Chondrocyte (in vitro differentiated cells): ENCODE measurements at places on chromosomes 5 and 9.

- no peak for DNase-seq
Observed at GRCh38 chr5:145925353-145925752, 11.0 kb upstream of the SH3RF2 start.

GRCh38 chr9:131467214-131467935 lies 35.3 kb upstream of the POMT1 start:
- peak; percentile 57 for DNase-seq

DNA sequence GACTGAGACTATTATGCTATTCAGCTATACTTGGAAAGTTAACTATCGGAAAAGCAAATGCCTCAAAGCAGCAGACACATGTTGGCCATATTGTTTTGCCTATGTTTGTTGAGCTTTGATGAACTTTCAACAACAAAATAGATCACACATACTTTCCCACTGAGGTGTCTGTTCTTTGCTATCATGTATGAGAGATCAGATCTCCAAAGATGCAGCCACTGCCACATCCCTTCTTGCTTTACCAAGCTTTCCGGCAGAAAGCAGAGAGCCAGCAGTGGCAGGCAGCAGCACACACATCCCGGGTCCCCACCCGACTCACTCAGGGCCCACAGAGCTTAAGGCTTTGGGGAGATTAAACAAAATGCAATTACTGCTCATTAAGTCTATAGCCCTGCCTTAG lies 18.8 kb downstream of the ZBTB5 start:
- DNase-seq, result no peak

DNA sequence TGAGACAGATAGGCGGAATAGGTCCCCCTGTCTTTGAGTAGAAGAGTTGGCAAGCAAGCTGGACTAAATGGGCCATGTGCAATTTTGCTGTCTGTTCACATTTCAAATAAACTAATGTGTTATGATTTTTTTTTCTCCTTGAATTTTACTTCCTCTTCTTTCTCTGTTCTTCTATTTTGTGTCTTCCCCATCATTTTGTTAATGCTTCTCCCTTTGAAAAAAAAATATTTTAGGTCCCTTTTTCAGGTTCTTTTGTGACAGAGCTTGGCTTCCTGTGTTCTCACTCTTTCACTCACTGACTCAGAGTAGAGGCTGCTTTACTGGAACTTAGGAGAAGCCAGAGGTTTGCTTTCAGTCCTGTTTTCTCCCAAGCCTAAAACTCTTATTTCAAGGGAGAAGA lies 48.1 kb downstream of the PTCD2 start:
- no peak for DNase-seq

GRCh38 chr9:95057101-95057500 lies 260.4 kb downstream of the FANCC start:
- no peak for DNase-seq

DNA sequence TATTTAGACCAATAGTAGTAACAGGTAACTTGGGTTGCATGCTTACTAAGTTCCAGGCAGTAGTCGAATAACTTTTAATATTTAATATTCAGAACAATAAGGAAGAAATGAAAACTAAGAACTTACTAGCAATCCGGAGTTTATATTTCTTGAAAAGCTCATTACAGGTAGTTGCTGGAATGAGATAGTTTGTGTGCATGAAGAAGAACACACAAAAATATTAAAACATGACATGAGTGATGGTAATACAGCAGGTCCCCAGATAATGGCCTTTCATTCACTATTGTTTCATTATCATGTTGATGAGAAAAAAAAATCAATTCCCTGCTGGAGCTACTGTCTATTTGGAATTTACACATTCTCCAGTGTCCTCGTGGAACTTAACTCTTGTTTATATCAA lies 44.7 kb downstream of the EXOSC2 start:
- DNase-seq, result no peak

- no peak for DNase-seq
Observed at GRCh38 chr9:87610200-87611155, 112.8 kb downstream of the DAPK1 start.

DNA sequence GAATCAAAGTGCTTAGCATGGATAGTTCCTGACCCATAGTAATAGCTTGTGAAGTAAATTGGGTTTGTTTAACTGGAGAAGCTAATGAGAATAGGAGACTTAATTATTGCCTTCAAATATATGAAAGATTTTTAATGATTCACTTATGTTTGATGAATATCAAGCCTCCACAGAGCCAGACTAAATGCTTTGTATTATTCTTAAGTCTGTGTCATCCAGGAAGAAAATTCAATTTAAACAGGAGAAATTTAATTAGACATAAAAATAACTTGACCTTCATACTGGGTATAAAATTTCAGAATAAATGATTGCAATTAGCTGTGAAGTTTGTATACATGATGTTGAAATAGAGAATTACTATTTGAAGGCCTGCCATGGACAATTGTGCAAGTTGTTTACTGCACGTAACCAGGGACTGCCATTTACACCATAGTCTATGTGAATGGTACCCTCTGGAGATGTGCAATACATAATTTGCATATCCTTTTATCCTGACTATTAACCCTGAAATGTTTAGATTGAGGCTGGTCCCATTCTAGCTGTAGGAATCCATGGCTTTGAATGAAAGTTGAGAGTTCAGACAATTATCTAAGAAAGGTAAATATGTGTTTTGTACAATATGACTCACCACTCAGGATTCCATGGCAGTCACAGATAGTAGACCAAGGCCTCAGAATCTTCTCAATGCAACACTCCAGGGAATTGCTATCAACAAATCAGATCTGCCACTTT lies 133.5 kb upstream of the IL12B start:
- no peak for DNase-seq

GRCh38 chr5:179599973-179600372 lies 23.5 kb downstream of the HNRNPH1 start:
- DNase-seq, result no peak

DNA sequence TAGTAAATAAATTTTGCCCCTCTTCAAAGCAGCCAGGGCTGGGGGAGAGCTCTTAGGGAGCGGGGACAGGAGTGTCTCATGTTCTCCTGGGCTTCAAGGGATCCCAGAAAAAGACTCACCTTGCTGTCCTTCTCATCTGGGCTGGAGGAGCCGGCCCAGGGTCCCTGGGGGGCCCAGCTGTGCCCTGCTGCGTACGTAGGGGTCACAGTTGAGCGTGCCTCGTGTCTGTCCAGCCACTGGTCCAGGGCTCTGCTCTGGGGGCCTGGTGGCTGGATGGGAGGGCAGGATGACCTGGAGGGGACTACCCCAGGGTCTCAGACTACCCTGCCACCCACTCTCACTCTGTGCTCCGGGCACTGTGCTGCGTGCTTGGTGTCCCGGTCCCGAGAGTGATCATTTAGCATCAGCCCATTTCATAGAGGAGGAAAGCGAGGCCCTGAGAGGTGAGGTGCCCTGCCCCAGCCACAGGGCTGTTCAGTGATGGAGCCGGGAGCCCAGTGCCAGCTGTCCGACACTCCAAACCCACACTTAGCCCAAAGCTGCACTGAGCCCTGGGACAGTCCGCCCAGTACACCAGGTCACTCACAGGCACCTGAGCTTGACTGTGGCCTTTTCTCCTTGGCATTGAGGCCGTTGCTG lies 26.2 kb upstream of the TDRD7 start:
- no peak for DNase-seq

- no peak for DNase-seq
Observed at GRCh38 chr9:129336601-129337331, 158.7 kb upstream of the IER5L start.

GRCh38 chr5:73311291-73312110 lies 137.1 kb downstream of the FOXD1 start:
- DNase-seq, result no peak

DNA sequence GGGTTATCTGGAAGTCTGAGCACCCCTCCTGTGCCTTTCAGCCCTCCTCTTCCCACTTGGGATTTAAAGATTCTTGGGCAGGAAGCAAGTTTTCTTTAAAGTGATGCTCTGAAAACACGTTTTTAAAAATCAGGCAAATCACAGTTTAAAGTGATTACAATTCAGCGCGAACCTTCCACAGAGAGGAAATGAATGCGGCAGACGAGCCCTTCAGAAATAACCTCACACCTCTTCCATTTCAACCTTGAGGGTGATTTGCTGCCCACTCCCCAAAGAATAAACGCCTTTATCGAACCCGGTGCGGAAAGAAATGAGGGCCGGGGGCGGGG lies 2.3 kb upstream of the EFNA5 start:
- DNase-seq, result no peak

DNA sequence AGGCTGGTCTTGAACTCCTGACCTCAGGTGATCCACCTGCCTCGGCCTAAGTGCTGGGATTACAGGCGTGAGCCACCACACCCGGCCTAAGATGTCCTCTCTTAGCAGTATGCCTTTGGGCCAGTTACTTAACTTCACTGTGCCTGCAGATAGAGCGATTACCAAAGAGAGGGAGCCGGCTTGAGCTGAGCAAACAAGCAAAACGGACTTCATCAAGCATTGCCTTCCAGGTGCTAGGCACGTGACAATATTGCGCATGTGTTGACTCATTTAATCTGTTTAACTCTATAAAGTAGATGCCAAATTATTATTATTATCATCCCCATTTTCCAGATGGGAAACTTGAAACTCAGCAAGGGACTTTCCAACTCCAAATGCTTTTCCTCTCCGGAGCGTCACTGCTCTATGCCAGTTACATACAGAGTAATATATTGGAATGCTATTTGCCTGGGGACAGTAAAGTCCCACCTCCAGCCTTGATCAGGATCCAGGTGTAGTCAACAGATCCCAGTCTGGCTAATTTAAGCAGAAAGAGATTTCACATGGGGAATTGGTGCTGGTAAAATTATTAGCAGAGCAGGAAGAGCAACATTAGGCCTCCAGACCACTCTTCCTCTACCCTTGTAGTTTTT lies 5.6 kb upstream of the C9orf152 start:
- no peak for DNase-seq

DNA sequence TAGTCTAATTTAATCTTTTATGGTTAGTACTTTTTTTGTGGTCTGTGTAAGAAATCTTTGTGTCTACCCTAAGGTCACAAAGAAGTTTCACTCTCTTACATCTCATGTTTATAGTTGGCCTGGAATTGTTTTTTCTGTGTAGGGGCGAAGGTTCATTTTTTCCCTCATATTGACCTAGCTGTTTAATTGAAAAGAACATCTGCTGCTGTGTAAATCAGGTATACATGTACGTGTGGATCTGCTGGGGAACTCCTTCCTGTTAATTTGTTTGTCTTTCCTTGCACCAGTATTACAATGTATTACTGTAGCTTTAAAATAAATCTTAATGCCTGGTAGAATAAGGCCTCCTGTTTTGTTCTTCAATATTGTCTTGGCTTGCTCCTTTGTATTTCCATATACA lies 37.8 kb downstream of the EXOSC2 start:
- DNase-seq, result no peak

DNA sequence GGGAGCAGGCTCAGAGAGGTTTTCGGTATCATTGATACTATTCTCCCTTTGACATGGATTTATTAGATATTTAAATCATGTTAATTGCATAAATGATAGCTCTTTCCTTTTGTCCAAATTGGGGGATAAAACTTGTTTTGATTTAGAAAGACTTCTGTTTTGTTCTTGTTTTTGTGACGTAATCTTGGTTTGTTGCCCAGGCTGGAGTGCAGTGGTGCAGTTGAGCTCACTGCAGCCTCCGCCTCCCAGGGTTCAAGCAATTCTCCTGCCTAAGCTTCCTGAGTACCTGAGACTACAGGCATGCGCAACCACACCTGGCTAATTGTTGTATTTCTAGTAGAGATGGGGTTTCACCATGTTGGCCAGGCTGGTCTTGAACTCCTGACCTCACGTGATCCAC lies 7.1 kb downstream of the MAT2B start:
- no peak for DNase-seq

DNA sequence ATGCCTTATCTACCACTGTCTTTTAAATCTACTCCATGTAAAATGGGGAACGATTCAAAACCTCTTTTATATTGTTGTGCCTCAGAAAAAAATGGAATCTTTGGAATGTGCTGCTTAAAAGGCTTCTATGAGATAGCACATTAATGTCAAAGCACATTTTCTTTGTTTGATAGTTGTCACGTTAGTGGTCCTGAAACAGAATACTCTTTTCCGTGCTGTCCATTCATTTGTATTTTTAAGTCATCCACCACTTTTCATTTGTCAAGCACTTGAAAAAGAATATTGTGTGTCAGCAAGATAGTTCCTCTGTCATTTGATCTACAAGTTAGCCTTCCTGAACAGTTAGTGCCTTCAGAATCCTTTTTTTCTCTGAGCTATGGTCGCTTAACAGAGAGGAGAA lies 246.9 kb downstream of the MAST4 start:
- no peak for DNase-seq

DNA sequence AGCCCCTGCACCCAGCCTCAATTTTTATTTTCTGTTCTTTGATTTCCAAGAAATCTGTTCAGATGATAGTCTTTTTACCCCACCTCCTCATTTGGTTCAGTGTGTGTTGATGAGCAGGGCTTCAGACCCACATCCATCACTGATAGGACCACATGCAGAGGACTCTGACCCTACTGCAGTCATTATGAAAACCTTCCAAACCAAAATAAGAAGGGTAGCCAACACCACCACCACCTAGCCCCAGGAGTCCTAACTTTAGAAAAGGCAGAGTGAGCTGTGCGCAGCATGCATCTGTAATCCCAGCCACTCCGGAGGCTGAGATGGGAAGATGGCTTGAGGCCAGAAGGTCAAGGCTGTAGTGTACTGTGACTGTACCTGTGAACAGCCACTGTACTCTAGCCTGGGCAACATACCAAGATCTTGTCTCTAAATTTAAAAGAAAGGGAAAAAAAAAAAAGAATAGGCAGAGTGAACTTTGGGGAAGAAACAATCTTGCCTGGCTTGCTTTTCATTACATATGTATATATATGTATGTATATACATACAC lies 13.0 kb downstream of the CDKN2AIPNL start:
- no peak for DNase-seq

DNA sequence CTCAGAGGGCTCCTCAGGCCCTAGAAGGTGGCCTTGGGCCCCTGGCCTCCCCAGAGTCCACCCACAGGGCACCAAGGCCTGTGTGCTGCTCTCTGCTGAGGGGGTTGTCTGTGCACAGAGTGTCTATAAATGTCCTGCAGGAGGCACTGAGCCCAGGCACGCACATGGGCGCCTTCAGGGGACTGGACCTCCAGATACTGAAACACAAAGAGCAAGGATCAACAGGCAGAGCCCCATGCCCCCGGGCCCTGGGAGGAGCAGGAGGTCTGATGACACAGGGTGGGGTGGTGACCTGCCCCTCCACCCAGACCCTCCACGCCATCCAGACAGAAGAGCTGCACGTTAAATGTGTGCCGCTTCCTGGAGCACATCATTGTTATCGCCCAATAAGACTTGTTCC lies 64.6 kb upstream of the SIMC1 start:
- no peak for DNase-seq

GRCh38 chr9:121498487-121499176 lies 1.0 kb downstream of the GGTA1 start:
- no peak for DNase-seq

- DNase-seq, result no peak
Observed at GRCh38 chr9:72834994-72835393, 117.9 kb downstream of the ALDH1A1 start.

- DNase-seq, result no peak
Observed at GRCh38 chr9:134980516-134980915, 62.8 kb upstream of the FCN1 start.

- DNase-seq, result no peak
Observed at GRCh38 chr5:83957188-83957587, 236.5 kb upstream of the HAPLN1 start.
